ENCODE measurements at places on chromosomes 2 and 18. TPM values are rescaled to one million over a fixed set of nuclear protein-coding genes. Genes with fewer than 3 reads are reported as not detected.

The ANTXR1 gene
- total RNA-seq = 49.0 TPM

The FAM110C gene
- not detected for total RNA-seq

The BCL11A gene
- 39.6 TPM for total RNA-seq

The SKA1 gene
- total RNA-seq = not detected

The CROCC2 gene
- not detected for total RNA-seq

The YES1 gene
- 117 TPM for total RNA-seq

The CD226 gene
- total RNA-seq = 1.2 TPM

GRCh38 chr2:148814860-148815419 is 60.1 kb upstream of the KIF5C start:
- DNase-seq = no peak
- no peak overlapping the region for H3K4me3 ChIP-seq
- H3K36me3 ChIP-seq = no peaks in the 10 kb centered on the region
- H3K4me1 ChIP-seq = peaks cover 50% of the 10 kb centered on the region
- H3K27ac ChIP-seq = peak overlapping the region; percentile 52

GRCh38 chr18:21960189-21960588 is 209.2 kb upstream of the GATA6 start:
- no peak for DNase-seq
- H3K27ac ChIP-seq = no peak overlapping the region
- no peaks in the 10 kb centered on the region for H3K4me1 ChIP-seq
- H3K36me3 ChIP-seq = no peaks in the 10 kb centered on the region
- no peaks in the 10 kb centered on the region for H3K27me3 ChIP-seq

GRCh38 chr18:62954366-62954765 is 239.0 kb downstream of the PHLPP1 start:
- H3K36me3 ChIP-seq = no peaks in the 10 kb centered on the region
- no peak overlapping the region for H3K4me3 ChIP-seq
- H3K27me3 ChIP-seq = no peaks in the 10 kb centered on the region
- DNase-seq = no peak

- H3K27me3 ChIP-seq = no peaks in the 10 kb centered on the region
- H3K27ac ChIP-seq = no peak overlapping the region
- no peaks in the 10 kb centered on the region for H3K36me3 ChIP-seq
- no peak for DNase-seq
Observed at GRCh38 chr2:7604456-7604855, 687.2 kb downstream of the RNF144A start.

- no peaks in the 10 kb centered on the region for H3K36me3 ChIP-seq
- H3K4me3 ChIP-seq = no peak overlapping the region
- H3K4me1 ChIP-seq = no peaks in the 10 kb centered on the region
- no peaks in the 10 kb centered on the region for H3K27me3 ChIP-seq
Observed at GRCh38 chr2:160144280-160144990, 55.6 kb downstream of the ITGB6 start.

DNA sequence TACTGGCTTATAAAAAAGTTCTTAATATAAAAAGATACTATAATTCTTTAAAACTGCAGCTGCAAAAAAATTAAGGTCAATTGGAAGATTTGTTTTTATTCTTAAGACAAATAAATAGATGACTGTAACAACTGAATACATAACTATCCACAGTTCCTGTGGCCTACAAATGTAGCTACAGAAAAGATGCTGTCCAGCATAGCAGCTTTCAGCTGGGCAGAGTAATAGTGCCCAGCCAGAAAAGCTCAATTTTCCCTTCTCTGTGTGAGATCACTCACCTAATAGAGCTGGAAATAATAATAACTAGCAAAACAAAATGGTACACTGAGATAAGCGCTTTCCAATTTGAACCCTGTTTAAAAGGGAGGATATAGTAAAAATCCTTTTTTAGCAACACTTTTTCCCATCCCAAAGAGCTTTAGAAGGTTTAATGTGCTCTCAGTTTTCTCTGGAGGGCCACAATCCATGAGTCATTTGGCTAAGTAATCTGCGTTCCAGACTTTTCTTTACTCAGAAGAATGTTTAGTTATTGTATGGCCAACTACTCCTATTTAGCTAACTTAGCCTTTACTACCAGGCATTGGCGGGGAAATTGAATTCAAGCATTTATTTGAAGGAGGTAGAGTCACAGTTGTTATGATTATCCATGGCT is 158.1 kb upstream of the SLC39A10 start:
- no peaks in the 10 kb centered on the region for H3K4me1 ChIP-seq
- H3K4me3 ChIP-seq = no peak overlapping the region
- no peaks in the 10 kb centered on the region for H3K36me3 ChIP-seq
- H3K27ac ChIP-seq = no peak overlapping the region
- no peaks in the 10 kb centered on the region for H3K27me3 ChIP-seq

DNA sequence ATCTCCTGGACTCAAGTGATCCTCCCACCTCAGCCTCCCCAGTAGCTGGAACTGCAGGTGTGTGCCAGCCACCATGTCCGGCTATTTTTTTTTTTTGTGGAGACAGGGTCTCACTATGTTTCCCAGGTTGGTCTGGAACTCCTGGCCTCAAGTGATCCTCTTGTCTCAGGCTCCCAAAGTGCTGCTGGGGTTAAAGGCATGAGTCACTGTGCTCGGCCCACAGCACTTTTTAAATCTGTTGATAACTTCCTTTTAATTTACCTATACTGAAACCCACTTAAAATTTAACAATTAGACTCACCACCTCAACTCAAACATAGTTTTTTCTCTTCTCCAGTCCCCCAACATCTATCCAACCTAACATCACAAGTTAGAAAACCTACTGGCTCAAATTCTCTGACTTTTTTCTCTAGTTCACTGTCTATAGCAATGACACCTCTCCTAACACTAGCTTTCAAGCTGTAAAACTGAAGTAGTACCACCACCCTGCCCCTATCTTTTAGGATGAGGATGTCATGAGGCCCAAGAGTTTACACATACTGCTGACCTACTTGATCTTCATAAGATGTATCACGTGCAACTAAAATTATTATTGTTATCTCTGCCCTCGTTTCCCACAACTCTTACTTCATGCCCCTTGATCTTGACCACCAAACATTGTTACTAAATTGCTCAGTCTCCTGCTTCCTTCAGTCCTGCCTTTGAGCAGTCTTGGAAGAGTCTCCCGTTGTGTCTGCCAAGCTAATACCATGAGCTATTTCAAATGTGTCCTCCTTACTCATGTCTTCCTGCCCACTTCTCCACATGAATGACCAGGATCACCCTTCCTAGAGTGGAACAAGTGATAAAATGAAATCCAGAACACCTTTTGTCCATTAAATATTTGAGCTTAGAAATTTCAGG is 142.3 kb upstream of the ZFP36L2 start:
- peaks cover 37% of the 10 kb centered on the region for H3K4me1 ChIP-seq
- H3K4me3 ChIP-seq = no peak overlapping the region
- peak overlapping the region; percentile 65 for H3K27ac ChIP-seq
- H3K36me3 ChIP-seq = no peaks in the 10 kb centered on the region

DNA sequence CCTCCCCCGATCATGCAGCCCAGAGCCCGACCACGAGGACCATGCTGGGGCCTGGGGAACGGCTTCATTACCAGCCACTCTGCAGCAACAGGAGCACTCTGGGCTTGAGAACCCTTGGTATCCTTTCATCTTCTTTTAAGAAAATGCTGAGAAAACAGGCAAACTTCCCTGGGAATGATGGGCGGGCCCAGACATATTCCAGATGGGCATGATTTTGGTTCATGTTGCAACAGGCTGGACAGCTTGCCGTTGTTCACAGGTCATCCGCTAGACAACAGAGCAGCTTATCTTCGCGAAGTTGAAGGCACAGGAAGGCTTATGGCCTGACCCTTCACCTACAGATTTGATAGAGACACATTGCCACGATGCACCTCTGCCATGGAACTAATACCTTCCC is 121.0 kb downstream of the KLHL29 start:
- no peaks in the 10 kb centered on the region for H3K36me3 ChIP-seq
- H3K4me3 ChIP-seq = no peak overlapping the region
- H3K4me1 ChIP-seq = no peaks in the 10 kb centered on the region
- no peaks in the 10 kb centered on the region for H3K27me3 ChIP-seq
- peak overlapping the region; percentile 48 for H3K27ac ChIP-seq

- peak overlapping the region; percentile 31 for H3K4me3 ChIP-seq
- H3K27me3 ChIP-seq = peaks cover 91% of the 10 kb centered on the region
- no peak for DNase-seq
- H3K4me1 ChIP-seq = no peaks in the 10 kb centered on the region
- no peaks in the 10 kb centered on the region for H3K36me3 ChIP-seq
Observed at GRCh38 chr18:906416-907114, 1.9 kb downstream of the ADCYAP1 start.

DNA sequence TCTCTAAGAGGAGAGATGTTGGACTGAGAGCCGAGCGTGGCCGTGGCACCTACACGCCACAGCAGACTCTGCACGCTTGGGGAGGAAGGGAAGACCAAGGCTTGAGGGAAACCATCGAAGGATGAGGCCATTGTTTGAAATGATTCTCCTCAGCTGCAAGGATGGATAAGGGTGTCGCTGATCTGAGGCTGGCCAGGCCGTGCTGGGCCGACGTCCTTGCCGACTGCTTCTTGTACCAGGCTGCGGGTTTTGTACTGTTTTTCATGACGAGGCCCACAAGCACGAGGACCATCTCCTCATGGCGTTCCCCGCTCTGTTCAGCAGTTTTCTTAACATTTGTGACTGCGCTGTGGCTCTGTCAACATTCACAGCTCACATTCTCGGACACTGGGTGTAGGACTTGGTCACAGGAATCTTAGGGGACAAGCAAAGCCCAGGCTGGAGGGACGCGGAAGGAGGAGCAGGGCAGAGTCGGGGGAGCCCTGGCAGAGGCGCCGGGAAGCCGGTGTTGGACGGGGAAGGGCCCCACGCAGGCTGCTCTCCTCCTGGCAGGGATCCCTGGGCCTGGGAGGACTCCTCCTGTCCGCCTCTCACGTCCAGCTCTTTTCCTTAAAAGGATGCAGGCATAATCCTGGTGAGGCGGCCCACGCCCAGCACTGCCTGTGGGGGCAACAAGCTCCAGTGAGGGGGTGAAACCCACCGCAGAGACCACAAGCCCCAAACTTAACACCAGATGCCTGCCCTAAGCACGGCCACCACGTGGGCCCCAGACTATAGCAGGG is 259.0 kb upstream of the SALL3 start:
- DNase-seq = peak; percentile 70
- no peaks in the 10 kb centered on the region for H3K27me3 ChIP-seq
- H3K27ac ChIP-seq = no peak overlapping the region
- no peak overlapping the region for H3K4me3 ChIP-seq

DNA sequence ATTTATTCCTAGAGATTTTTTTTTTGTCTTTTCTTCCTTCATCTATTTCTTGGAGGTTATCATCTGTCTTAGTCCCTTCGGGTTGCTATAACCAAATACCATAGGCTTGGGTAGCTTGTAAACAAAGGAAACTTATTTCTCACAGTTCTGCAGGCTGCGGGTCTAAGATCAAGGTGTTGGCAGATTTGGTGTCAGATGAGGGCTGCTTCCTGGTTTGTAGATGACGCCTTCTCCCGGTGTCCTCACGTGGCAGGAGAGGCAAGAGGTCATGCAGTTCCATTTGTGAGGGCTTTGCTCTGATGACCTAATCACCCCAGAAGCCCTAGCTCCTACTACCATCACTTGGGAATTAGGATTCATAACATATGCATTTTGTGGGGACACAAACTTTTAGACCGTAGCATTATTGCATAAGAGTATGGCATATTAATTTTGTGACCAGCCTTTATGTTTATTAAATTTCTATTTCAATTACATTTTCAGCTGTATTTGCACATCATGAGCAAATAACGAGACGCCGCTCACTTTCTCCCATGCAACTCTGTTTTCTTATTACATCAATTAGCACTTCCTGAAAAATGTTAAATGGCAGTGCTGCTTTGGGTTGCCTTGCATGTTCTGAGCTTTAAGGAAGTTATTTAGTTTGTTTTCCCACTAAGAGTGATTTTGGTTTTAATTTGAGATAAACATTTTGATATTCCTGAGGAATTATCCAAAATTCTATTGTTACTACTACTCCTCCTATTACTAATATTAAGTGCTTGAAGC is 246.4 kb upstream of the HDAC4 start:
- no peaks in the 10 kb centered on the region for H3K27me3 ChIP-seq
- no peak overlapping the region for H3K27ac ChIP-seq
- no peaks in the 10 kb centered on the region for H3K36me3 ChIP-seq

- peak; percentile 64 for DNase-seq
- H3K4me1 ChIP-seq = peaks cover 48% of the 10 kb centered on the region
- H3K27me3 ChIP-seq = no peaks in the 10 kb centered on the region
- no peaks in the 10 kb centered on the region for H3K36me3 ChIP-seq
- peak overlapping the region; percentile 93 for H3K27ac ChIP-seq
Observed at GRCh38 chr18:9709304-9709877, 1.3 kb downstream of the RAB31 start.

DNA sequence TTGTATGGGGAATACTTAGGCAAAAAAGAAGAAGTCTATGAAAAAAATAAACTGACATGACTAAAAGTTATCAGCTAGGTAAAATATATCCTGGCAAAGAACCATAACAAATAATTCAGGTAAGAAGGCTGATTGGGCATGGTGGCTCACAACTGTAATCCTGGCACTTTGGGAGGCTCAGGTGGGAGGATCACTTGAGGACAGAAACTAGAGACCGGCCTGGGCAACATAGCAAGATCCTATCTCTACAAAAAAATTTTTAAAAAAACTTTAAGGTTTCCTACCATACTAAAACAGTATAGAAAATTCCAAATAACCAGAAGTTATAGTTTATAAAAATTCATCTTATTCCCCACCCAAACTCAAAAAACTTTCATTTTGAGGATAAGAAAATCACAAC is 10.8 kb downstream of the NCKAP1 start:
- H3K4me3 ChIP-seq = no peak overlapping the region
- no peaks in the 10 kb centered on the region for H3K36me3 ChIP-seq
- H3K27me3 ChIP-seq = no peaks in the 10 kb centered on the region
- peaks cover 82% of the 10 kb centered on the region for H3K4me1 ChIP-seq

DNA sequence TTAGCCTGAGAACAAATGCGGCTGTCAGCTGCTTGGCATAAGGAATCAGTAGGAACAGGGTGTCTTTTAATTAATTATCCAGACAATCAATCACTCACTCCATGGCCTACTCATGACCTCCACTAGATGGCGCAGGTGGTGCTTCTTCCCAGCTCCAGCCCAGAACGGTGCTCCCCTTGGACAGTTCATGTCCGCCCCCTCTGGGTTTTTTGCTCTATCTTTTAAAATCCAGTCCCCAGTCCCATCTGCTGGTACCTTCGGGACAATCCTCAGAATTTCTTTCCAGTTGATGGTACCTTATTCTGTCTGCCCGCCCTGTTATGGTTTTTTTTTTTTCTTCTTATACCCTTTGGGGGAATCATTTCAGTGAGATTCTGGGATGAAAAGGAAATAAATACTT is 99.8 kb downstream of the CACNB4 start:
- no peak overlapping the region for H3K27ac ChIP-seq
- H3K4me3 ChIP-seq = no peak overlapping the region
- no peak for DNase-seq
- H3K36me3 ChIP-seq = no peaks in the 10 kb centered on the region
- H3K4me1 ChIP-seq = no peaks in the 10 kb centered on the region
- H3K27me3 ChIP-seq = no peaks in the 10 kb centered on the region

DNA sequence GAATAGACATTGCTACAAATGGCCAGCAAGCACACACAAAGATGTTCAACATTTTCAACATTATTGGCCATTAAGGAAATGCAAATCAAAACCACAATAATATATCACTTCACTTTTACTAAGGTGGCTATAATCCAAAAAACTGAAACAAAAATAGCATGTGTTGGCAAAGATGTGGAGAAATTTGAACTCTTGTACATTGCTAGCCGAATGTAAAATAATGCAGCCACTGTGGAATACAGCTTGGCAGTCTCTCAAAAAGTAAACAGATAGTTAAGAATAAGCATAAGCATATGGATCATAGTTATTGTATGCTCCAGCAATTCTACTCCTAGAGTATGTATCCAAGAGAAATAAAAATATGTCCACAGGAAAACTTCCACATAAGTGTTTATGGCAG is 192.5 kb downstream of the EN1 start:
- H3K27me3 ChIP-seq = no peaks in the 10 kb centered on the region
- no peaks in the 10 kb centered on the region for H3K4me1 ChIP-seq
- DNase-seq = no peak
- no peaks in the 10 kb centered on the region for H3K36me3 ChIP-seq
- no peak overlapping the region for H3K4me3 ChIP-seq

Measured in sigmoid colon (tissue), 7 donors.